ENCODE measurements at places on chromosomes 3 and 15.
A peak's percentile ranks its signal among the peaks of the same experiment; 100 is the strongest.

DNA sequence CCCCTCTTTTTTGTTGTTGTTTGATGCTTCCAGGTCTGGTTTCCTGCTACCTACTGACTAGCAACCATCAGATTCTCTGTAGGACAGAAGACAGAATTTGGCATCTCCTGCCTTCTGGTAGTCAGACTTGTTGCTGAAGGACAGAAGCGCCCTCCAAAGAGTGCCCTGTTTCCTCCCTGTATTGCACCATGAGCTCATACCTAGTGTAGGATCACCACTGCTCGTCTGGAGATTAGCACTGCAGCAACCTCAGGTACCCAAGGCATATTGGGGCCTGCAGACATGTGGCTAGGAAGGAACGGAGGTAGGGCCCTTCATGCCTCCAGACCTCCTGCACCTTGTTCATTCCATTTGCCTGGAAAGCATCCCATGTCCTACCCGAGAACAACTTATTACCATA is 78.1 kb downstream of the NPTN start:
- no peak for DNase-seq

- no peak for DNase-seq
These were observed 487.4 kb downstream of the PDCD6IP start for GRCh38 chr3:34285827-34286188.

DNA sequence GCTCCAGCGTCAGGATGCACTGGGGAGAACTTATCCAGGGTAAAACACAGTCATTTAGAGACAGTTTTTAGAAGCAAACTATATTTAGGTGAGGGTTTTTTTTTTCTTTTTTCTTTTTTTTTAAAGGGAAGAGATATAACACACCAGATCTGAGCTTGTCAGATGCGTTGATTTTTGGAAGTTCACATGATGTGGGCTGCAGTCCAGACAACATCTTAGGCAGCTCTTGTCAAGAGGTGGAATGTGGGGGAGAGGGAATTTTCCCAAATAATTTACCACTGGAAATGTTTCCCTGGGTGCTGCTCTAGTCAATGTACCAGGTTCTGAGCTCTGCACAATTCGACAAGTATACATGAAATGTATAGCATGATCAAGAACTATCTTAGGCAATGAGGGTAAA is 93.3 kb downstream of the OXNAD1 start:
- no peak for DNase-seq

GRCh38 chr15:64634576-64635498 is 140.6 kb downstream of the RBPMS2 start:
- DNase-seq = no peak

DNA sequence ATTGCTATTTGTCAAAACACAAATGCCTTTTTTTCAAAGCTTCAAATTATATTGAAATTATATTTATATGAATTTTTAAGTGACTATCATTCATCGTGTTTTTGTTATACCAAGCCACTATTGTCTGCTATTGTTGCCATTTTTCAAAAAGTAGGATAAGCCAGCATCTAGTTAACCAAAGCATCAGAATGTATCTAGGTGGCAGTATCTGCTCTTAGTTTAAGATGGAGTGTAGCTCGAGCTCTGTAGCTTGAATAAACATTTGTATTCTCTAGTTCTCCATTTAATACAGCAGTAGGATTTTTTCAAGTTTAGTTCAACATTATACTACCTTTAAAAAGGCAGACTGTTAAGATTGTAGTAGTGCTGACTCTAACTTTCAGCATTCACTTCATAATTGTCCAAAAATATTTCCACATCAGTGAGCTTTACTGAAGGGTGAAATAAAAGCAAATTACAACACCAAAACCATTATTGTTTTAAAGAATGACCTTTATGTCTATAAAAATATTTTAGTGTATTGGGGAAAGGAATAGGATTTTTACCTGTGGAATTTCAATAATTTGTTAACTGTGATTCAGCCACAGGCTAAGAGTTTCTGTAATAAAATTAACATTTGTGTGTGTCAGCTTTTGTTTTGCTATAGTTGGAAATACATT is 19.6 kb upstream of the C15orf61 start:
- DNase-seq = peak; percentile 27

GRCh38 chr3:23527326-23527725 is 278.4 kb upstream of the UBE2E1 start:
- no peak for DNase-seq

DNA sequence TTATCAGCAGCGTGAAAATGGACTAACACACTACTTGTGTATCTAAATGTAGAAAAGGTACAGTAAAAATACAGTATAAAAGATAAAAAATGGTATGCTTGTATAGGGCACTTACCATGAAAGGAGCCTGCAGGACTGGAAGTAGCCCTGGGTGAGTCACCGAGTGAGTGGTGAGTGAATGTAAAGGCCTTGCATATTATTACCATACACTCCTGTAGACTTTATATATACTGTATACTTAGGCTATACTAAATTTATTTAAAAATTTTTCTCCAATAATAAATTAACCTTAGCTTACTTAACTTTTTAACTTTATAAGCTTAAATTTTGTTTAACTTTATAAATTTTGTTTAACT is 67.2 kb upstream of the TSPAN3 start:
- DNase-seq = no peak

GRCh38 chr15:30865257-30865656 is 38.5 kb upstream of the FAN1 start:
- no peak for DNase-seq

DNA sequence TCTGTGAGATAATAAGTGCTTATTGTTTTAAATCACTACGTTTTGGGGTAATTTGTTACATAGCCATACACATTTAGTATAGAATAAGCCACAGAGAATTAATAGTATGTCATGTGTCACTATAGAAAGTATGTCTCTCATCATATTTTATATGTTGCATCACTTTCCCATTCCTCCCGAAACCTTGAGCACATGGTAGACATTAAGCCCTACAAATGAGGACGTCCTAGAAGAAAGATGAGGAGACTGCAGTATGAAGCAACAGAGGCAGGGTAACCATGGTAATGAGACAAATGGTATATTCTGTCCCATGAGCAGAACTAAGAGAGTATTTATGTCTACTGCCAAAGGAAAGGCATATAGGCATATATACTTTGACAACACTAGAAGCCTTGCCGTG is 720.2 kb downstream of the ROBO1 start:
- no peak for DNase-seq

Measured in erythroblast (primary cell).